ENCODE measurements at places on chromosomes 11 and 22.

GRCh38 chr11:92642177-92642931, 327.1 kb upstream of the MTNR1B start:
- DNase-seq = no peak

- peak; percentile 41 for DNase-seq
Measured at GRCh38 chr11:117796872-117797529, at the start of gene DSCAML1. DSCAML1 (minus strand) TSS chr11:117797216; CDS start chr11:117797079, 137 bp downstream.

- no peak for DNase-seq
Measured at GRCh38 chr11:72441752-72442207, 7.4 kb upstream of the CLPB start.

- DNase-seq = no peak
Measured at GRCh38 chr11:63564784-63565350, 1.7 kb upstream of the PLAAT2 start.

- DNase-seq = no peak
Measured at GRCh38 chr11:100932474-100933100, 197.0 kb downstream of the PGR start.

DNA sequence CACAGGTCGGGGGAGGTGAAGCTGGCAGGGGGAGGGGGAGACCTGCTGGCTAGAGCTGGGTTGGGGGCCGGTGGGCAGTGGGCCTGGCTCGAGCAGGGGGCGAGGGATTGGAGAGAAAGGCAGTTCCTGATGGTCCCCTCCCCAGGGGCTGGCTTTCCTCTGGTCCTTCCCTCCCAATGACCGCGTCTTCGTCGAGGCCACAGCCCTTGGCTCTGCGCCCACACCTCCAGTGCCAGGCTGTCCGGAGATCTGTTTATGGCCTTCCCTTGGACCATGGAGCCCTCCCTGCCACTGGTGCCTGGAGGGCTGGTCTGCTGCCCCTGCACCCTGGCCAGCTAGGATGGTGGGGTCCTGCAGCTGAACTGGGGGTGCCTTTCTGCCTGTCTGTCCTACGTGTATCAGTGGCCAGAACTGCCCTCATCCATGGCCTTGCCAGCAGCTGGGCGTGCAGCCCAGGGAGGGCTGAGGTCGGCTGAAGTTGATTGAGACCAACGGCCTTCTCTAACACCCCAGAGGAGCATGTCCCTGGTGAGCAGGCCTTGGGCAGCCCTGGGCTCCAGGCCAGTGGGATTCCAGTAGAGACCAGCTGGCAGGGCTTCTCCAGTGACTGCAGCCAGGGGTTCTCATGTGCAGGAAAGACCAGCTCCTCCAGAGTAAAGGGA, 12.3 kb downstream of the TANGO2 start:
- DNase-seq = no peak

GRCh38 chr11:10275714-10276113, 18.3 kb downstream of the SBF2 start:
- DNase-seq = no peak

DNA sequence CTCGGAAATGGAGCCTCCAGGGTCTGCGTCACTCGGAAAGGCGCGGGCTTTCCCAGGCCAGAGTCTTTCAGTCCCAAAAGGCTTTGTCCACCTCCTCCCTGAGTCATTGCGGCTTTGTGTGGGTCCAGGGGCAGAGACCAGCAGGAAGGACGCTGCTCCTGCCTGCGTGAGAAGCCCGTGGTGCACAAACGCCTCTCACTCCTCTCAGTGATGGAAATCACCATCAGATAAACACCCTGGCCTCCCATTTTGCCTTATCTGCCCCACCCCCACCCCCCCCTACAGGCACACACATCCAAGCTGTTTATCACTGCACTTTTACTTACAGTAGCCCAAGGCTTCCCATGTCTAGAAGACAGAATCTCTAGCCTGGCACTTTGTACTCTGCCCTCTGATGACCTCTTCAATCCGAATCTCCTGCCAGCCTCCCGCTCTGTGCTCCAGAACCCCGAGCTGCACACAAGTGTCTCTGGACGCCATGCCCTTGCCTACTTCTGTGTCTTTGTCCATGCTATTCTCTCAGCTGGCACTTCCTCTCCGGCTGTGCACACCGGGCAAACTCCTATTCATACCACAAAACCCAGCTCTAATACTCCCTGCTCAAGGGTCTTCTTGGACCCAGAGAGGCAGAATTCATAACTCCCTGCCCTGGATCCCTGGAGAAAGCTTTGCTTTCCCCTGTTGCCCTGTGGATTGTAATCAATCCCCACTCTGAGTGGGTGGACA, 954.6 kb downstream of the TBC1D22A start:
- DNase-seq = no peak

DNA sequence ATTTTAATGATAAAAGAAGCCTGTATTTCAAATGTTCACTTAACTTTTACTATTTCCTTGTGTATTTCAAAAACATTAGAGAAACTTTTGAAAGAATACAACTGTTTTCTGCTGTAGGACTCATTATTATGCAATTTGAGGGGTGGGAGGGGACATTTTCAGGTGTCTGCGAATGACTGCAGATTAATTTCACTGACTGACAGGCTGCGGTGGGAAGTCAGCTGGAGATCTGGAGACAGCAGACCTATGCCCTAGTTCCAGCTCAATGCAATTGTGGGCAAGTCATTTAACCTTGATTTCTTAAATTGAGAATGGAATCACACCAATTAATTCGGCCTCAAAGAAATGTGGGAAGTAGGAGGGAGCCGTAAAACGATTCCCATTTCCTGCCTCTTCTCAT, 128.7 kb downstream of the ARL14EP start:
- DNase-seq = no peak

GRCh38 chr11:65833297-65834030, at the start of gene SNX32:
SNX32 (plus strand) TSS chr11:65833963; CDS start chr11:65834066, 103 bp downstream.
- peak; percentile 93 for DNase-seq

DNA sequence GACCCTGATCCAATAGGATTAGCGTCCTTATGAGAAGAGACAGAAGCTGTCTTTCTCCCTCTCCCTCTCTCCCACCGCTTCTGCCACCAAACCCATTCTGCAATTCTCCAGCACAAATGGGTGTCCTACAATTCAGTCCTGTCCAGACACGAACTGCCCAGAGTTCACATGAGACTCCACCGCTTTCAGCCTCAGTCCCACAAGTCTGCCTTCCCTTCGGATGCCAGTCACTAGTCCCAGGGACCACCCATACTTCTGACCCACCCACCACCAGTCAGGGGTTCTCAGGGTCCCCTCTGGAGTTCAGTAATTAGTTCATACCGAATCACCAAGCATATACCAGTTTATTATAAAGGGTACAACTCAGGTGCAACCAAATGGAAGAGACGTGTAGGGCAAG, 73.6 kb downstream of the TRIM29 start:
- no peak for DNase-seq

GRCh38 chr22:32200752-32201151, 4.1 kb downstream of the RFPL2 start:
- no peak for DNase-seq

All from endothelial cell (in vitro differentiated cells).